ENCODE measurements at places on chromosomes 7 and 10.

DNA sequence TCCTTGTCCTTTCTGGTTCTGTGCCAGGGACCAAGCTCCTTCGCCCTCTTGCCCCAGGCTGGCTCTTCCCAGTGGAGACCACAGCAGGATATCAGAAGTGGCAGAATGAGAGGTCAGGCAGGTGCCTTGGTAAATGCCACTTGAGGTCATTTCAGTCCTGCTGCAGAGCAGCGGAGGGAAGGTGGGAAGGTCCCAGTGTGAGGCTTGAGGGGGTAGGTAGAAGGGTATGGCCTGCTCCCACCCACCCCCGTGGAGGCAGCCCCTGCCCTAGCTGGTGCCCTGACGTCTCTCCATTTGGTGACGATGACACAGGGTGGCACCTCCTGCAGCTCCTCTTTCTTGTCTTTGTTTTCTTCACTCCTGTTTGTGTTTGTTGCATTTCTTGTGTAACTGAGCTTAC is 538.8 kb downstream of the TCERG1L start:
- no peak for DNase-seq

GRCh38 chr7:44108768-44109750 is 4.9 kb downstream of the AEBP1 start:
- DNase-seq, result no peak

- no peak for DNase-seq
These were observed 52.4 kb downstream of the PDIA4 start for GRCh38 chr7:148975896-148976295.

DNA sequence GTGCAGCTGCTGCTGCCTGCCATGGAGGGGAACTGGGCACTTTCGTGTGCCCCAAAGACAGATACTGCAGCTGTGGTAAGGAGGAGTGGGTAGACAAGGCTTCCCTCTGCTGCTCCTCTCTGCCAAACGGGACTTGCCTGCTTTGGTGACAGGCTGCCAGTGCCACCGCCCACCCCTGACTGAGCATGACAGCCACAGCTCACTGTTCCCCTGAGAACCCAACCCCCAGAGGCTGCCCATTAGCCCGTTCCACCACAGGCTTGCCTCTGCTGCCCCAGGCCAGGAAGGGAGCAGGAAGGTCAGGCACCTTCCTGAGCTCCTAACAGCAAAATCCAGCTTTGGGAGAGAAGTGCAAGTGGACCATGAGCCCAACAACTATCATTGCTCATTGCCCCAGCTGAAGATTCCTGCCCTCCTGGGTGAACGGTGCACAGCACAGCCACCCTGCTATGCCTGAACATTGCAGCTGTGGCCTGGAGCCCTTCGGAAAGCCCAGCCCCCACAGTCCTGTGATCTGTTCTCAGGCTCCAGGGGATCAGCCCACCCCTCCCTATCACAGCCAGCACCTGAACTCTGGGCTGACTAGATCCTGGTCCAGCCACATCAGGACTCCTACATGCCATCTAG is 58.7 kb upstream of the ANTXRL start:
- no peak for DNase-seq

DNA sequence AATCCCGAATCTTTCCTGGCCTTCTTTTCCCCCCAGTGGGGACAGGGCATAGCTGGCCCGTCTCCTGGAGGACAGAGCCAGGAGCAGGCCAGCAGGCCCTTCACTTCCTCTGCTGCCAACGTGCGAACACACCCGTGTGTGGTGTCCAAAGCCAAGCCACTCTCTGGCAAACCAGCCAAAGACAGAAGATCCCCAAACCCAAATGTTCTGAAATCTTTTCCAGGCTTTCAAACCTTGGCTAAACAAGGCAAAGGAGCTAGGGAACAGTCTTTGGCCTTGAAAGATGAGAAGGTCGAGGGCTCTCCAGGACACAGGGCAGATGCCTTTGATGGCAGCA is 63.0 kb downstream of the PROSER2 start:
- no peak for DNase-seq

DNA sequence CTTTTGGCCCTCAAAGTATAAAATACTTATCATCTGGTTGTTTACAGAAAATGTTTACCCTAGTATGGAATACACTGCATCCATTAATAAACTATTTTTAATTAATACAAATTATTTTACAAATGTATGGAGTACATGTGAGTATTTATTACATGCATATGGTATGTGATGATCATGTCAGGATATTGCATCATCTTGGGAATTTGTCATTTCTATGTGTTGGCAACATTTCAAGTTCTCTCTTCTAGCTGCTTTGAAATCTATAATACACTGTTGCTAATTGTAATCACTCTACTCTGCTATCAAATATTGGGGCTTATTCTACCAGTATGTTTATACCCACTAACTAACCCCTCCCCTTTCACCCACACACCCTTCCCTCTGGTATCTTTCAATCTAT is 103.9 kb upstream of the THSD7A start:
- DNase-seq, result no peak

DNA sequence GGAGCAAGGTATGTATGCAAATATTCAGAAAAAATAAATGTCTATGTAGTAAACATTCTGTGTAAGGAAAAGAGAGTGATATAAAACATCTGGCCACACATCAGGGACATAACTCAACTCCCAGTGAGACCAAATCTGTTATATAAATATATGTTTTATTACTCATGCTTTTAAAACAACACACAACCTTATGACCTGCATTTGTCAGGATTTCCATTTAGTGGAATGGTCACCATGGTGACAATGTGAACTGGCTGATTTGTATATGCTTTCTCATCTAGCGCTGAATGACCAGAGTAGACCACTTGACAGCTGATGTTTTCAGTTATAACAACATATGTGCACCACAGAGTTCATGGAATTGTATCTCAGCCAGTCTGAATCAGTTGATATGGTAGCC is 551.7 kb downstream of the HTR7 start:
- no peak for DNase-seq

DNA sequence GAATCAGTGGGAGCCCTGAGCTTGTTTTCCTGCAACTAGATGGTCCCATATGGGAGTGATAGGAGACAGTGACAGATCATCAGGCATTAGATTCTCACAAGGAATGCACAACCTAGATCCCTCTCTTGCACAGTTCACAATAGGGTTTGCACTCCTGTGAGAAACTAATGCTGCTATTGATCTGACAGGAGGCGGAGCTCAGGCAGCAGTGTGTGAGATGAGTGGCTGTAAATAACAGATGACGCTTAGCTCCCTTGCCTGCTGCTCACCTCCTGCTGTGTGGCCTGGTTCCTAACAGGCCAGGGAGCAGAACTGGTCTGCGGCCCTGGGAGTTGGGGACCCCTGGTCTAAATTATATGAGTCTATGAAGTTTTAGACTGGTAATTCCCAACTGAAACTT is 3.9 kb downstream of the MIOS start:
- DNase-seq, result no peak

- no peak for DNase-seq
These were observed 117.9 kb downstream of the SND1 start for GRCh38 chr7:127769696-127770400.

DNA sequence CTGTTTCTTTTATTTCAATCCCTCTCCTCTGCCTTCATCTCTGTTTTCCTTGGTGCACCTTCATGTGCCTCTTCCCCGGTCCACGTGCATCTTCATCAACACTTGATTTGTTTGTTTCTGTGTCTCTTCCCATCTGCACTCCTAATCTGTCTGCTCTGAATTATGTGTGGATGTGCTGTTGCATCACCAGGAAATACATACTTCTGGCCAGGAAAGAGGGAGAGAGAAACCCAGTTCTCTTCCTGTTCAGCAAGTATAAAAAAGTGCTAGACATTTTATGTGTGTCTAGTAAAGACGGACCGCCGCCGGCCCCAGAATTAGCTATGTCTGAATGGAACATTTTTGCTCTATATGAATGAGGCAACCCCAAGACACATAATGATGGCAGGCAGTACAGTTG is 93.8 kb downstream of the CALD1 start:
- no peak for DNase-seq

DNA sequence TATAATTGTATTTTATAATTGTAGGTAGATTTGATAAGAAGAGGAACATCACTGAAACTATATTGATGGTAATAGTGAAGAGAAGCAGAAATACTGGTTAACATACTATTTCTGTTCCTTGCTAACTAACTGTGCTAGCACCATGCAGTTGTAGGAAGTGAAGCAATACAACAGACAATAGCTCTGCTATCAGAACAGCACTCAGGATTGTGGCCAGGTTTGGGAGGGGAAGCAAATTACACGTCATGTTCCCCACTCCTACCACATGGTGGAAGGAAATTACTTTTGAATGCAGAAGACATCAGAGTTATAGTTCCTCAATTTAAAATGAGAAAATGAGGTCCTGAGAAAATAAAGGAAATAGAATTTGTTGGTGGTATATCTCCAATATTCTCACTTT is 151.1 kb downstream of the DGKB start:
- peak; percentile 82 for DNase-seq

DNA sequence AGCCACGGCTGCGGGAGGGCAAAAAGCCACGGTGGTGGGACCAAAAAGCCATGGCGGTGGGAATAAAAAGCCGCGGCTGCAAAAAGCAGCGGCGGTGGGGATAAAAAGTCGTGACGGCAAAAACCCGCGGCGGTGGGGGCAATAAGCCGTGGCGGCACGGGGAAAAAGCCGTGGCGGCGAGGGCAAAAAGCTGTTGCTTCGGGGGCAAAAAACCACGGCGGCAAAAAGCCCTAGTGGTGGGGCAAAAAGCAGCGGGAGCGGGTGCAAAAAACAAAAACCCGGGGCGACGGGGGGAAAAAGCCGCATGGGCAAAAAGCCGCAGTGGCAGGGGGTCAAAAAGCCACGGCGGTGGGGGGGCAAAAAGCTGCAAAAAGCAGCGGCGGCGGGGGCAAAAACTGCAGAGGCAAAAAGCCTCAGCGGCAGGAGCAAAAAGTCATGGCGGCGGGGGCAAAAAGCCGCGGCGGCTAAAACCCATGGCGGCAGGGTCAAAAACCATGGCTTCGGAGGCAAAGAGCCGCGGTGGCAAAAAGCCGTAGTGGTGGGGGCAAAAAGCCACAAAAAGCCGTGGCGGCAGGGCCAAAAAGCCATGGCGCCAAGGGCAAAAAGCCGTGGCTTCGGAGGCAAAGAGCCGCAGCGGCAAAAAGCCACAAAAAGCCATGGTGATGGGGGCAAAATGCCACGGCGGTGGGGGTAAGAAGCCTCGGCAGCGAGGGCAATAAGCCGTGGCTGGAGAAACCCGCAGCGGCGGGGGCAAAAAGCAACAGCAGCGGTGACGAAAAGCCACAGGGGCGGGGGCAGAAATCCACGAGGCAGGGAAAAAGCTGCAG is 525.8 kb downstream of the ZNF33B start:
- no peak for DNase-seq

DNA sequence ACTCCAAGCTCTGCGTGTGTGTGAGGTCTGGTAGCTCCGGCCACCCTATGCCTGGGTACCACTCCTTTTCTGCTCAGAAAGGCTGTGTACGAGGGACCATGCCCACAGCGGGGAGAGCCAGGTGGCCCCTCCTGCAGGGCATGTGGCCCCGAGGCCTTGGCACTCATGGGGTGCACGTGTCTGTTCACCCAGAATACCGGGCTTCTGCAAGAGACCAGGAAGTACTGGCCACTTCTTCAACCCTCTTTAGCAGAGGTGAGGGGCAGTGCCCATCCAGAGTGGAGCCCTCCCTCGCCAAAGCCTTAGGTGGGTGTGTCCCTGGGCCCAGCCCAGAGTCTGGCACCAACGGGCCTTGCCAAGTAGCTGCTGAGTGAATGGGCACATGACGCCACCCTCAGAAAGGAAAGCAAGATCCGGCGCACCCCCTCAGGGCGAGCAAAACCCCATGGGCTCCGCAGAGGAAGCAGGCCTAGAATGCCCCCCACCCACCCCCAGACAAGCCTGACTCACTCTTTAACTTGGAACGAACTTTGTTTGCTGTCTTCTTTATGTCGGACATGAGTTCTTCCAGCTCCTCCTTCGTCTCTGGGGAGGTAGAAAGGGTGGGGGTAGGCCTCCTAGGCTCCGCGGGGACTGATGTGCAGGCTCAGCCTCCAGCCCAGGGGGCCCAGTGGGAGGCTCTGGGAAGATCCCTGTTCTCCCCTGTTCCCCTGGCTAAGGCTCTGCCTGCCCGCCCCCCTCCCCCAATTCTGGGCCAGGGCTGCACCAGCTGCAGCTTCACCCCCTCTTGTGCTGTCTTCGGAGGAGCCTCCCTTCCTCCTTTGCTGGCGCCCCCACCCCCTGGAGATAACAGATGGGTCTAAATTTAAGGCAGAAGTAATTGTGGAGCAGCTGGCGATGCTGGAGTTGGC is 14.6 kb downstream of the STX1A start:
- no peak for DNase-seq

DNA sequence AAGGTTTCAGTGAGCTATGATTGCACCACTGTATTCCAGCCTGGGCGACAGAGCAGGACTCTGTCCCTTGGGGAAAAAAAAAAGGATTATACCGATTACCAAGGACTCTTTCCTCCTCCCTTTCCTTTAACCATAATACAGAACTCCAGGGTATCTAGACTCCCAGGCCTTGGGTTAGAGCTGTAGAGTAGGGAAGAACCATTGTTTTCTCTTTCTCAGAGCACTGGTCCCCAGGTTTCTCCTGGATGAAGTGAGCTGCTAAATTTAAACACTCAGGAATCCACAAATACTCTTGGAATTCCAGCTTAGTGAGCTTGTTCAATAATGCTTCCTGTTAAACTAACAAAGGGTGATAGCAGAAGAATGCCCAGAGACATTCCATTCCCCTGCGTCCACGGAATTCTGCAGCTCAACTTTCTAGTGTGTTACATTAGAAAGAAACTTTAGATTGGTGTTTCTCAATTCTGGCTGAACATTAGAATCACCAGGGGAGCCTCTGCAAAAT is 14.6 kb upstream of the RPEL1 start:
- no peak for DNase-seq

DNA sequence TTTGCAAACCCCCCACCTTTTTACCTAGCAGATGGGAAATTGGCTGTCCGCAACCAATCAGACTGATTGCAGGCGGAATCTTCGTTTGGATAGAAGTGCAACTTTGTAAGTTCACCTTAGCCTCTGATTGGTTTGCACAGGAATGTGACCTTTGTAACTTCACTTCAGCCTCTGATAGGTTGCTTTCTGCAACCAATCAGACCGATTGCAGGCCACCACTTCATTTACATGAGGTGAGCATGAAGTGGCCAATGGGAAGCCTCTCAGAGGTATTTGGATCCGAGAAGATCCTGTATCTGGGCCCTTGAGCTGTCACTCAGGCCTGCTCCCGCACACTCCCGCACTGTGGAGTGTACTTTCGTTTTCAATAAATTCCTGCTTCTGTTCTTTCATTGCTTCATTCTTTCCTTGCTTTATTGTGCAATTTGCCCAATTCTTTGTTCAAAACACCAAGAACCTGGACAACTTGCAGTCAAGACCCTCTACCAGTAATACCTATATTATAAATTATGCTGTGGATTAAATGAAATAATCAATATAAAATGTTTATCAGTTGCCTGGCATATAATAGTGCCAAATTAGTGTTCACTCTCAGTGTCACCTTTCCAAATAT is 491.4 kb downstream of the PLXNA4 start:
- DNase-seq, result no peak

Measured in GF-D8 (cell line).